ENCODE measurements at places on chromosomes 1 and 21. TPM values are rescaled to one million over a fixed set of nuclear protein-coding genes. Genes with fewer than 3 reads are reported as not detected.

DNA sequence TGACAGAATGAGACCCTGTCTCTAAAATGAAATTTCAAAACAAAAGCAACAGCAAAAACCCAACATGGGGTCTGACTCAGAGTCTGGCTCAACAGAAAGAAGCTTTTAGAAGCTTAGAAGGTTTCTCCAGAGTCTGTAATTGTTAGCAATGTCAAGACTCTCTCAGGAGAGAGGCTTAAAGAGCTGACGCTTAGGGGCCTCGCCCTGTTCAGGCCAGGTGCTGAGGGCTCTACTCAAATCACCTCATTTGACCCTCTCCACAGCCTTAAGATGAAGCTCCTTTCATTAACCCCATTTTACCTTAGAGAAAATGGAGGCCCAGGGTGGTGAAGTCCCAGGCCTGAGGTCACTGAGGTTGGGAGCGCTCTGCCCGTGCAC lies 5.3 kb upstream of the KIF17 start:
- DNase-seq: no peak

DNA sequence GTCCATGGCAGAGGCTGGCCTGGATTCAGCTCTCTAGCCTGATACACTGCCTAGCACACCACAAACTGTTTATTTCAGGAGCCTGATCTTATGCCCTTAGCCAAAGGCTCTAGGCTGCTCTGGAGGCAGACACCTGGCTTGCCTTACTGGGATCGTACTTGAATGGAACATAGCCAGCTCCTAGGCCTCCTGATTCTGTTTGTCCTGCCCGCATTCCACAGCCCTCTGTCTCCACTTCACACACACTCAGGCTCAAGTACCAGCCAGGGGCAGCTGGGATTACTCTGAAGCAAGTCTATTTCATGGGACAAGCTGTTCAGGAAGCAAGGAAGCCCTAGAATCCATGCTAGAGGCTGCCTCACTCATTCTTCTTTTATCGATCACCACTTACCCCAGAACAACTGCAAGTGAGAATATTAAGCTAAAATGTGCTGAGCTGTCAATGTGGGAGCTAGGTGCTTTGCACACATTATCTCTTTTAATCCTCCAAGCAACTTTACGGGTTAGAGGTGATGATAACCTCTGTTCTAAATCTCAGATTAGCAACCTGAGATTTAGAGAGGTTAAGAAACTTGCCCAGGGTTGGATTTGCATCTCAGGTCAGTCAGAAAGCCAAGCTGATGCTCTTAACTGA lies 31.1 kb upstream of the CYP4B1 start:
- no peak for DNase-seq

GRCh38 chr1:213985209-213986019 lies 2.4 kb upstream of the PROX1 start:
- DNase-seq: no peak

DNA sequence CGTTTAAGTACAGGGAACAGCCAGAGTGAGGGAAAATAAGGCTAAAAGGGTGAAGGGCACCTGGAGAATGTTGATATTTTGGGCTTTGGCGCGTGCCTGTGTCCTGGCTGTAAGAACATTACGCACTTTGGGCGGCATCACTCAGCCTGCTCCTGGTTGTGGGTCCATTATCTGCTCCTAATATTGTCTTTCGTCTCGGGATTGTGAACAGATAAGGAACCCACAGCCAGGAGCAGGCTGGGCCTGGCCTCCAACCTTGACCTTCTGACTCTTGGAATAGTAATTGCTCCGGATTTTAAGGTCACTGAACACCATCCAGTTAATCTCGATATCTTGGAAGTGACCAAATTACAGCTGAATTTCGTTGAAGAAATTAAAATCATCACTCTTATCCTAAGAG lies 61.9 kb downstream of the TCP10L start:
- no peak for DNase-seq

DNA sequence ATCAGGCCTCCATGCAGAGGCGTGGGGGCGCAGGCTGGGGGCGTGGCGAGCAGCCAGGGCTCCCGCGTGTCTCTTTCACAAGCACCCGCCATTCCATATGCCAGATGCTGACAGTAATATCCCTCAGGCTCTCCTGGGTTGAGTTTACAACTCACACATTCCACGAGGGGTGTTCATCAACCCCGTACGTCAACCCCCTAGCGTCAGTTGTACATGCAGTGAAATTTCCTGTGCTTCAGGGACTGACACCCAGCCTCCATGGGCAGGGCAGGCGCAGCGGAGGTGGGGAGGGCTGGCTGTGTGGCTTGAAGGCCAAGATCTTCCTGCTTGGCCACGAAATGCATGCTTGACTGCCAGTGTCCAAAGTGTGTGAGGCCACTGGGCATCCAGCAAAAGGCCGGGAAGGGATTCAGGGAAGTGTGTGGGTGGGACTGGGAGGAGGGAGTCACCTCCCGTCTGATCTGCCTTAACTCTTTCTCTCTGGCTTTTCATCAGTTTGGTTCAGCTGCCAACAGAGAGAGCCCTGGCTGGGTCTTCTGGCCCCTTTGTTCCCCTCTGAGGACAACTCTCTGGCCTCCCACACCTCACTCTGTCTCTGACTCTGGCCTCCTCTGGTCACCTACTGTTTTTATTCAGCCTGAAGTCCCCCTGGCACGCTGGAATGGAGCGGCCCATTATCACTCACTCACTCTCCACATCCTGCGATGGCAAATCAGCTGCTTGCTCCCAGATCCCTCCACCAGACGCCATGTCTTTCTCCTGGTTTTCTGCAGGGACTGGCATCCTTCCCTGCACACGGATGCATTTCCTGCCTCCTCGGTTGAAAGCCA lies 33.8 kb downstream of the CLIC6 start:
- peak; percentile 92 for DNase-seq

GRCh38 chr1:27342778-27343638 lies 1.2 kb downstream of the SYTL1 start:
- DNase-seq: no peak

DNA sequence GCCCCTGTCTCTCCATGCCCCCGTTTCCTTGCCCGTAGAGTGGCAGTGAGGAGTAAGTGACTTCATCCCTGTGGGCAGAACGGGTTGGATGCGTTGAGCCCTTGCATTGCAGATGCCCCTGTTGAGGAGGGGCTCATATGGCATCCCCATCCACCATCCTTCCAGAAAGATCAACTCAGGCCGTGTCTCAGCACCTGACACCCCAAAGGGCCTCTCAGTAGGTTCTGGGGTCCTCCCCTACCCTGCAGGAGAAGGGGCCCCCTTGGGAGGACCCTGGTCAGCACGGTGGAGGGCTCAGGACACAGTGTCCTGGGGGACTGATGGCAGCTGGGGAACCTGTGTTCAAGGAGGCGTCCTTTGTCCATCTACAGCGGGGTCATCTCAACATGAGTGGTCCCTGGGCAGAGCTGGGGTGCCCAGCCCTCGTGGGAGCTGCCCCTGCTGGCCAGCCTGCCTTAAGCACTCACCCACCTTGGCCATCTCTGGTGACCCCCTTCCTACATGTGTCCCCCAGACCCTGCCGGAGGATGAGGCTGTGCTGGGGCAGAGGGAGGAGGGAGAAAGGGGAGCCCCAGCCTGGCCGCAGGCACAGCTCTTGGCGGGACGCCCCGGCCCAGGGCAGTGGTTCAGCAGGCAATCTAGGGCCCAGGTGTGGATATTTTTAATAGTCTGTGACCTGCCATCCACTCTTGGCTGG lies 48.2 kb upstream of the ACTRT2 start:
- peak; percentile 75 for DNase-seq

DNA sequence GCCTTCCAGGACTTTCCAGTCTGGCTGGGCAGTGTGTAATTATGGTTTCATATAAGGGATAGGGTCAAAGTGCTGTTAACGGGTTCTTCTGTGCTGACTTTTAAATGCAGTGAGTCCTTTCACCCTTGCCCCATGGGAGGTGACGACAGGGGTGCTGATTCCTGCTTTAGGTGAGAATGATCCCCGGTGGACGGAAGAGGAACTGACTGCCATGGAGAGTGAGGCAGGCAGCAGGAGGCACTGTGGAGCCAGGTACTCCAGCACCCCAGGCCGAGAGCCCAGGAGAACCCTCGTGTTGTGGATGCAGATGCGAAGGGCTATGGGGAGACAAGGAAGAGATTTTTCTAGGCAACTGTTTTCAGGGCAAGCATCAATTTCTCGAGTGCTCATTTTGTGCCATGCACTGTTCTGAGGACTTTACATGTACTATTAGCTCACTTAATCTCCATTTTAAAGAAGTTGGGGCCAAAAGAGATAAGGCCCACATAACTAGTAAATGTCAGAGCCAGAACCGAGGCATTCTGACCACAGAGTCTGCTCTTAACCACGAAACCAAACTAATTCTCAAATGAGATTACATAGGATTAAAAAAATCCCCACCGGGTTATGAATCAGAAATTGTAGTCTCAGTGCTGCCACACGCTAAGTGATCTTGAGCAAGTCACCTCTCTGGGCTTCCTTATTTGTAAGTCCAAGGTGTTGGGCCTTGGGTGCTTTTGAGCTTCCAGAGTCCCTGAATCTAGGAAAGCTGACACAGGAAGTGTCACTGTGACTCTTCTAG lies 28.2 kb downstream of the STPG1 start:
- peak; percentile 69 for DNase-seq

The SYCP1 gene
- not detected for total RNA-seq

The ATP6V1G3 gene
- total RNA-seq: not detected

The ACTL8 gene
- total RNA-seq: not detected

The RHBDL2 gene
- 17.0 TPM for total RNA-seq

The OR2T12 gene
- not detected for total RNA-seq

The MPZ gene
- total RNA-seq: 0.84 TPM

The ZNF678 gene
- 1.2 TPM for total RNA-seq

The CHRM3 gene
- total RNA-seq: 10.9 TPM
